Large intestine (tissue), 12 donors: ENCODE measurements at places on chromosomes 1 and 21. TPM values are rescaled to one million over a fixed set of nuclear protein-coding genes. Genes with fewer than 3 reads are reported as not detected.

PLD5 gene
- 0.36 TPM for polyA plus RNA-seq

- DNase-seq, result no peak
Observed at GRCh38 chr1:239262538-239262937, 123.8 kb upstream of the CHRM3 start.

GRCh38 chr1:170732252-170732588 lies 68.3 kb downstream of the PRRX1 start:
- DNase-seq, result no peak

DNA sequence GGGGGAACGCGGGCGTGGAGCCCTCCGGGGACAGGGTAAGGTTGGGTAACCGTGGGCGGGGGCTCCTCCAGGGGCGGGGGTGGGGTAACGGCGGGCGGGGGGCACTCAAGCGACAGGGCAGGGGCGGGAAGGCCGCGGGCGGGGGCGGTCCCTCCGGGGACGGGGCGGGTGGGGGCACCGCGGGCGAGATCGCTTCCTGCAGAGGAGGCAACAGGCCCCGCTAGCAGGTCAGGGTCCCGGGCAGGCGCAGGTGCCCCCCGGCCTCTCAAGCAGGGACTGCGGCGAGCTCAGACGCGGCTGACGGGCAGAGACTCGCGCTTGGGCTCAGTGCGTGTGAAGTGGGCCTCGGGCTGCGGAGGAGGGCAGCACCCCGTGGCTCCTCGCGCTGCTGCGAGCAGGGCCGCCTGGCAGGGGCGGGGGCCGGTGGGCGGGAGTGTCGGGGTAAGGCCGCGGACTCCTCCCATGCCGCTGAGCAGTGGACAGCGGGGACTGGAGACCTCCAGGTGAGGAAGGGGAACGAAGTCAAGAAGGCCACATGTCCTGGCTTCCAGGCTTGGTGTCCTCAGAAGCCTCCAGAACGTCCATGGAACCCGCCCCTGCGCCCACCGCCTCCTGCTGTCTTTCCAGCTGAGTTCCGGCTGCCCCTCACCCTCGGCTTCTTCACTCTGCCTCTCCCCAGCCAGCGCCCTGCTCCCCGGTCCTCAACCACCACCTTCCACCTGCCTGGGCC lies 627 bp upstream of the GNB1 start:
- DNase-seq, result peak; percentile 70

DNA sequence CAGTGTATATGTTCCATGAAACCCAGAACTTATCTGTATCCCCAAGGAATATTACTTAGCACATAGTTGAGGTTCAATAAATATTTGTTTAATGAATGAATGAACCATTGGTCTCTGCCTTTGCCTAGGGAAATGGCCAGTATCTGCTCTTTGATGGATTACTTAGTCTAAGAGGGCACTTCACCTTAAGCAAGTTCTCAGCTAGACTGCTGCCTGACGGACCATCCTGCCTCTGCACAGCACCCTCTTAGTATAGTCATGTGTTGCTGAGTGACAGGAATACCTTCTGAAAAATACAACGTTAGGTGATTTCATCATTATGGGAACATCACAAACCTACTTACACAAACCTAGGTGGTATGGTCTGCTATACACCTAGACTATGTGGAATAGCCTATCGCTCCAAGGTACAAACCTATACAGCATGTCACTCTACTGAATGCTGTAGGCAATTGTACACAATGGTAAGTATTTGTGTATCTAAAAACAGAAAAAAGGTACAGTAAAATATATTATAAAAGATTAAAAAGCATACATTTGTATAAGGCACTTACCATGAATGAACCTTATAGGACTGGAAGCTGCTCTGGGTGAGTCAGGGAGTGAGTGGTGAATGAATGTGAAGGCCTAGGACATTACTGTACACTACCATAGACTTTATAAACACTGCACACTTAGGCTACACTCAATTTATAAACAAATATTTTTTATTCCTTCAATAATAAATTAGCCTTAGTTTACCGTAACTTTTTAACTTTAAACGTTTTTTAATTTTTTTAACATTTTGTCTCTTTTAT lies 83.7 kb upstream of the LRRC8D start:
- no peak for DNase-seq

DNA sequence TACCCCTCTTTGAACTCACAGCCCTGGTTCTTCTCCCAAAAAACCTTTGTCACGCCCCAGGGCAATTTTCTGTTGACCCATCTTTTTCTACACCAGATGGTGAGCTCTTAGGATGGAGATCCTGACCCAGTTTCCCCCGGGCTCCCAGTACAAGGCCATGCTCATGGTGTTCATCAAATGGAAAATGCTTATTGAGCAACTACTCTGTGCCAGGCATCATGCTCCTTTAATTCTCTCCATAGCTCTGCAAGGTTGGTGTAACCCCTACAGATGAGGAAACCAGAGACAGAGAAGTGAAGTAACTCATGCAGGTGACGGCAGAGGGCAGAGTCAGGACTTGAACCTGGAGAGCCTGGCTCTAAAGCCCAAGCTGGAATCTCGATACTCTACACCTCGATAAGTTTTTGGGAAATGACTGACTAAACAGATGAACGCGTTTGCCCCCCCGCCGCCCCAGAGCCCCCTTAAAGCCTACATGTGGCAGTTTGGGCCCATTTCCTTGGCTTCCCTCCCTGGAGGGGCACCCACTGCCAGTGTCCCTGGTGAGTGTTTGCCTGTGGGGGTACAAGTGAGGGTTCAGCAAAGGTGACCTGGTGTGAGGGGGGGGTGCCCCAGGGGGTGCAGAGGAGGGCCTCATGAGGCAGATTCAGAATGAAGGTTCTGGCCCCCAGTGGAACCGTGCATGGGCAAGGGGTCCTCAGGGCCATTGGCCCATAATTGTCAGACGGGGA lies 30.2 kb upstream of the RUNX3 start:
- no peak for DNase-seq
